Cortex of kidney (tissue), 1 donor: ENCODE measurements at places on chromosomes 12 and 14.

- no peak for DNase-seq
These were observed 5.3 kb downstream of the OASL start for GRCh38 chr12:121033625-121034349.

DNA sequence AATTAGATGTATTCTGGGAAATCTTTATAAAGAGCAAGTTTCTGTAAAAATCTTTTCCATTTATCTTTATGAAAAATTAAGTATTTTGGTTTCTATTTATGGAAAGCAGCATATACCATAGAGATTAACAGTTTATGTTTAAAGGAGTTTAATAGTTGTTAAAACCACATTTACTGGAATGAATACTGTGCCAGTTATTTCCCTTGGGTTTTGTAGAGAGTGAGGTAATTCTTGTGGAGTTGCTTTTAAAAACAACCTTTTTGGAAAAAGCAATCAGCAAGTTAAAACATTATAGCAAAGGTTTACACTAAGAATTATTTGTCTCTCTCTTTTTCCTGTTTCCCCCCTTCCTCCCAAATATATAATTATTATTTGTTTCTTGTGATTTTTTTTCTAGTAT, 34.9 kb downstream of the AEBP2 start:
- DNase-seq = no peak

- no peak for DNase-seq
These were observed 85.1 kb upstream of the AMIGO2 start for GRCh38 chr12:47164724-47165439.

DNA sequence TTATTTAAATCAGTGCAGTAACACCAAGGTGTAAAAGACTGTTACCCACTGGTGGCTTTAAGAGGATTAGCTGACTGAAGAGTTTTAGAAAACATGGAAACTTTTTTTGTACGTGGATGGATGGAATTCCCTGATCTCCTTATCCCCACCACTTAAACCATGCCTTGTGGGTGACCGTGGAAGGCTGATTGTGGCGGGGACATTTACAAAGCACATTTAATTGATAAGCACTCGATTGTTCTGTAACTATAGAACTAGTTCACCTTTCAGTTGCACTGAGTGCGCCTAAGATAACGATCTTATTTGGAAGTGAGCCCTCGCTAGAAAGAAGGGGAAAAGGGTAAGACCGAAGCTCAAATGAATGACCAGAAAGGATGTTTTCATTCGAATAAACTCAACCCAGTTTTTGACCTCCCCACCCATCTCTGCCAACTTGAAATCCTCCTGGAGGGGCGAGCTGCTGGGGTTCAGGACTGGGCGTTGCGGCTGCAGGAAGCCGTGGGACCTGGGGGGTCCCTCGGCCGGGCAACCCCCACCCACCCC, 688 bp upstream of the RASSF3 start:
- no peak for DNase-seq

- DNase-seq = no peak
These were observed 62.7 kb downstream of the MUCL1 start for GRCh38 chr12:54917001-54917488.

DNA sequence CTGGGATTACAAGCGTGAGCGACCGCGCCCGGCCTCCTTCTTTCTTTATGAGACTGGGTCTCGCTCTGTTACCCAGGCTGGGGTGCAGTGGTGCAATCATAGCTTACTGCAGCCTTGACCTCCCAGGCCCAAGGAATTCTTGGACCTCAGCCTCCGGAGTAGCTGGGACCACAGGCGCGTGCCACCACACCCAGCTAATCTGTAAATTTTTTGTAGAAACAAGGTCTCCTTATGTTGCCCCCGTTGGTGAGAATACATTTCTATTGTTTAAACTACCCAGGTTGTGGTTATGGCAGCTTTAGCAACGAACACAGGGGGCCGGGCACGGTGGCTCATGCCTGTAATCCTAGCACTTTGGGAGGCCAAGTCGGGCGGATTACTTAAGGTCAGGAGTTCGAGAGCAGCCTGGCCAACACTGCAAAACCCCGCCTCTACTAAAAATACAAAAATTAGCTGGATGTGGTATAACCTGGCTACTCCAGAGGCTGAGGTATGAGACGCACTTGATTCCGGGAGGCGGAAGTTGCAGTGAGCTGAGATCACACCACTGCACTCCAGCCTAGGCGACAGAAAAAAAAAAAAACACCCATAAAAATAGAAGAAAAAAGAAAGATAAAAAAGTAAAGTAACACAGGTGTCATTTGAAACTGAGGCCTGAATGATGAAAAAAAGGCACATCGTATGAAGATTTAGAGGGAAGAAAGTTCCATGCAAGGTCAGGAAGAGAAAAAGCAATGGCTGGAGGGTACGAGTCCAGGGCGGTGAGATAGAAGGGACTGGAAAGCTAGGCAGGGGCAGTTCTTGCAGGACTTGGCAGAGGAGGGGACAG, 977 bp upstream of the TMEM120B start:
- DNase-seq = no peak

GRCh38 chr14:50451854-50452253, 55.2 kb upstream of the CDKL1 start:
- DNase-seq = no peak

DNA sequence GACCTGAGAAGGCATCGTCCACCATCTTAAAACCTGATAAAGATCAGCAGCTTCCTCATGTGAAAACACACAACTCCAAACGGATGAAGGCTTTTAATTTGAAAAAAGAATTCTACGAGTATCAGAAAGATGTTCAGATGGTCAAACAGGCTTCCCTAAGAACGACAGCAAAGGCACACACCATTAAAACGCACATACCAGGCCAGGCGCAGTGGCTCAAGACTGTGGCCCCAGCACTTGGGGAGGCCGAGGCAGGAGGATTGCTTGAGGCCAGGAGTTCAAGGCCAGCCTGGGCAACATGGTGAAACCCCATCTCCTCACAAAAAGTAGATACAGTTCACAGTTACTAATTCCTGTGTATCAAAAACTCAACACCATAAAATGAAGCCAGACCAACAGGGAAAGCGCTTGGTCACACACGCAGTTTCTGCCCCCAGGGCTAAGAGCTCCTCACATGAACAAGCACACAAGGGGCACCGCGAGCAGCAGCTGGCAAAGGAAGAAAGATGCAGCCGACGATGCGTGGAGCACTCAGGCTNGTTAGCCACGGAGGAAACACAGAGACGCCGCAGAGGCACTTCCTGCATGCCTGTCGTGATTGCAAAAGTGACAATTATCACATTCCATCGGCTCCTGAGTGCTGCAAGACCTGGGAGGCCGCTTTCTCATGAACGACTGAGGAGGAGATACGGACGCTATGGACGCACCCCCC, 78.0 kb downstream of the NOC4L start:
- no peak for DNase-seq
